ENCODE measurements at places on chromosomes 12 and 14.

DNA sequence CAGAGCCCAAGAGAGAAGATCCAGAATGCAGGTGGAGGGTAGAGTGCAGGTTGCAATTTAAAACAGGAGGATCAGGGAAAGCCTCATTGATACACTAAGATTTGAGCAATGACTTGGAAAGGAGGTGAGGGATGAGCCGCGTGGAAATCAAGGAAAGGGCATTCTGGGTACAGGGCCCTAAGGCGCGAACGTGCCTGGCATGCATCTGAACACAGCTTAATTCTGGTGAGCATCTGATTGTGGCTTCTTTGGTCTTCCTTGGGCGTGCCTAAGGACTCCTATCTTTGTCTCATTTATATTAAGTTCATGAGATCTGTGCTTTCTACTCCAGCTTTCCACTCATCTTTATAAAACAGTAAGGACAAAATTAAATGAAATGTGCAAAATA, 79.3 kb downstream of the NTF3 start:
- DNase-seq: no peak

DNA sequence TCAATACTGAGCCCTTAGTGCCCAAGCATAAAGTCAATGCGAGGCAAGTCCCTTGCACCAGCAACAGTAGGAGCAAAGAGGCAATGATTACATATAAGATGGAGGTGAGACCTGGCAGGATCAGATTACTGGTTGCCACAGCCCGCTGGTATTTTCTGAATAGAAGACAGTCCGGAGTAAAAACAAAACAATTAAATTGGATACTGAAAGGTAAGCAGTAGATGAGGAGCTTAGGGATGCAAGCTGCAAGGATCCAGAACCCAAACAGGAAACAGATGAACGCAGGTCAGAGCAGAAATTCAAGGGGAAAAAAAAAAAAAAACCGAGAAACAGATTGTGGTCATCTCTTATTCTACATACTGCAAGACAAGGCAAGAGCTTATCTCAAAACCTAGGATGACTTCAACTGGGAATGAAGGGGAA, 119.6 kb downstream of the MED13L start:
- DNase-seq: no peak

- no peak for DNase-seq
Measured at GRCh38 chr14:105533391-105533790, 7.0 kb downstream of the TMEM121 start.

GRCh38 chr12:28893856-28894255, 255.2 kb upstream of the FAR2 start:
- no peak for DNase-seq

- DNase-seq: no peak
Measured at GRCh38 chr14:106276326-106277267, 750.2 kb downstream of the TMEM121 start.

- no peak for DNase-seq
Measured at GRCh38 chr14:75460394-75460793, 32.6 kb downstream of the JDP2 start.

- no peak for DNase-seq
Measured at GRCh38 chr12:97758586-97758985, 296.0 kb downstream of the RMST start.

DNA sequence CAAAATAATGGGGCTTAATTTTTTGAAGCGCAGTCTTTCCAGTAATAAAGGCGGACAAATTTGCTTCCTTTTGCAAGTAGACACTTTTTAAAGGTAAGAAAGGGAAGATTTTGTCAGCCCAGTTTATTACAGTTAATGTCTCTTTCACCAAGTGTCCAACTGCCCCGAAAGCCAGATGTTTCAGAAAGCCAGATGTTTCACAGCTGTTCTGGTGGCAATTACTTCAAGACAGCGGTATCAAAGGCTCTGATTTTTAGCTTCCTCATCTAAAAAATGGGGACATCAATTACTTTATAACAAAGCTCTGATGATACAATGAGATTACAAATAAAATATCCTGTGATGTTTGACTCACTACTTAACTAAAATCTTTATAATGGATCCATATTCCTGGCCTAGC, 1.0 kb downstream of the WBP11 start:
- DNase-seq: no peak

GRCh38 chr12:116304621-116305020, 27.1 kb upstream of the MED13L start:
- no peak for DNase-seq

DNA sequence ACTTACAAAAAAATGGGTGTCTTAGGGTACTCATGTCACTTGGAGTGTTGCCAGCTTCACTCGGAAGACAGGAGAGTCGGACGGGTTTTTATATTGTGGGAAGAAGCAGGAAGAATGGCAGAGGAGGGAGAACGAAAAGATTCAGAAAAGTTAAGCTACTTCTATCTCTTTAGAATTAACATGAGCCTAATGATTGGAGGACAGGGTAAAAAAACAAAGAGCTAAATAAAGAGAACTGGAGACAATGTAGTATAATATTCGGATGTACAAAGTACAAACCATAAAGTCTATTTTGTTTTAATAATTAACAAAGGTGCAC, 43.9 kb downstream of the EFCAB11 start:
- DNase-seq: no peak

DNA sequence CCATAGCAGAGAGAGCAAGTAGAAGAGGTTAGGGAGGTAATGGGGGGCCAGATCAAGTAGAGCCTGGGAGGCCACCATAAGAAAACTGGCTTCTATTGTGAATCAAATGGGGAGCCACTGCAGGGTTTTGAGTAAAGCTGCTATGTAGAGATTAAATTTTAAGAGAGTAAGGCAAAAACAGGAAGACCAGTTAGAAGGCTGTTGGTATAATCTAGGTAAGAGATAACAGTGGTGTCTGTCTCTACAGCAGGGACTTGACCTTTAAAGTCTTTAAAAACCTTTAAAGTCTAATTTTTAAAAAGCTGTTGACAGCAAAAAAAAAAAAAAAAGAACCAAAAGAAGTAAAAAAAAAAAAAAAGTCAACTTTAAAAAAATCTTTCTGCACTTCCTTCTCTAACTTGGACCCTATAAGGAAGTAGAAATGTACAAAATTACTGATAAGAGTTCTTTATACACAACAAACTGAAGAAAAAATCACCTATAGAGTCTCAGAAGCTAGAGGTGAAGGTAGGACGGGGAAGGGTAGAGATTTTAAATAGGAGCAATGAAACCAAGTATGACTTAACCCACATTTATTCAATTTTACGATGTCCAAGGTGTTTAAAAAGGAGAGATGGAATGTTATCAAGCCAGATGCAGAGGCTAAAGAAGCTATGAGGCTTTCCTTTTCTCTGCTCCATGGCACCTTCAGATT, 26.1 kb downstream of the SGPP1 start:
- DNase-seq: no peak
